Osteocyte (in vitro differentiated cells): ENCODE measurements at places on chromosomes 2 and 18.

GRCh38 chr2:126893606-126894005 is 5.1 kb upstream of the TEX51 start:
- DNase-seq = peak; percentile 13

DNA sequence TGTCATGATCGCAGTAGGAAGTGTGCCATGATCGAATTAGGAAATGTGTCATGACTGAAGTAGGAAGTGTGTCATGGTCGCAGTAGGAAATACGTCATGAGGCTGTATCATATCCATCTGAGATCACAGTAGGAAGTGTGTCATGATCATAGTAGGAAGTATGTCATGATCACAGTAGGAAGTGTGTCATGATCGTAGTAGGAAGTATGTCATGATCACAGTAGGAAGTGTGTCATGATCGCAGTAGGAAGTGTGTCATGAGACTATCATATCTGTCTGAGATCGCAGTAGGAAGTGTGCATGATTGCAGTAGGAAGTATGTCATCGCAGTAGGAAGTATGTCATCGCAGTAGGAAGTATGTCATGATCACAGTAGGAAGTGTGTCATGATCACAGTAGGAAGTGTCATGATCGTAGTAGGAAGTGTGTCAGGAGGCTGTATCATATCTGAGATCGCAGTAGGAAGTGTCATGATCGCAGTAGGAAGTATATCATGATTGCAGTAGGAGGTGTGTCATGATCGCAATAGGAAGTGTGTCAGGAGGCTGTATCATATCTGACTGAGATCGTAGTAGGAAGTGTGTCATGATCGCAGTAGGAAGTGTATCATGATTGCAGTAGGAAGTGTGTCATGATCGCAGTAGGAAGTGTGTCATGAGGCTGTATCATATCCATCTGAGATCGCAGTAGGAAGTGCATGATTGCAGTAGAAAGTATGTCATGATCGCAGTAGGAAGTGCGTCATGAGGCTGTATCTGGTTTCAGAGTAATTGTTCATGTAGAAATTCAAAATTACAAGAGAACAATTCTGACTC is 56.4 kb upstream of the NFATC1 start:
- peak; percentile 4 for DNase-seq

- DNase-seq = peak; percentile 8
Observed at GRCh38 chr18:47603158-47603557, 327.3 kb downstream of the SMAD2 start.

- DNase-seq = no peak
Observed at GRCh38 chr2:159093497-159093896, 125.1 kb downstream of the TANC1 start.

- no peak for DNase-seq
Observed at GRCh38 chr2:189530965-189531637, 49.5 kb downstream of the SLC40A1 start.

- no peak for DNase-seq
Observed at GRCh38 chr2:113054066-113054465, 1.4 kb upstream of the IL36B start.

- DNase-seq = no peak
Observed at GRCh38 chr18:31044926-31045325, 2.4 kb upstream of the DSC3 start.

DNA sequence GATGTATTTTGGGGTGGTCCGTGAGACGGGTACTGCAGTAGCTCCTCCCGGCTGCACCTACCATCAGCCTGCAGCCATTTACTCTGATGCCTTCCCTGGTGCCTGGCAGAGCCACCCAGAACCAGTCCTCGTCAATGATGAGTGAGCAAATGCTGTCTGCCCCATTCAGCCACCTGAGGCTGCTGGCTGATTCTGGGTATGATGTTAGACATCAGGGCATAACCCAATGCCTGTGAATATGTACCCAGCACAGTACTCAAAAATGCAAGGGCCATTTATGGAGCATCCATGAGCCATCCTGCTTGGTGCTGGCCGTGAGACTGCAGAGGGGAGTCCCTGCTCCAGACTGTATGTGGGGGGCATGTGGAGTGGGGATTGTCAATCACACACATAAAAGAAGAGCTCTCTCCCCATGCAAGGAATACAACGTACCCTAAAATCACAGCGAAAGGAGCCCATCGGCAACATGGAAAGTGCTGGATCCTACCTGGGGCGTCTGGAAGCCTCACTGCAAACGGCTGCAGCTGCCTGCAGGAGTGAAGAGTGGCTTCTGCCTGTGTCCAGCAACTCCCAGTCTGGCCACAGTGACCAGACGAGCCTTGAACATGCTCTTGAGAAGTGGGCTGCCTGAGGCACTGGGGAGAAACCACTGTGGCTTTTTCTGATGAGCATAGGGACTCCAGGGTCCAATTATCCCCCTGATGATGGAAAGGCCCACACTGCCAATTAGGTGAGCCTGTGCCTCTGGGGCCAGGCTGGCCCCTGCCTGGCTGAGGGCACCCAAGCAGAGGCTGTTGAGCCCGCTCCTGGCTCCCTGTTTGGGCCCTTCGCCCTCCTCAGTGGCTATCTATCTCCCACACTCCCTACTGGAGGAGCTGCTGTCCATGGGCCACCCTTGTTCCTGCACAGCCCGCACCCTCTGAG is 2.4 kb upstream of the OR6B2 start:
- no peak for DNase-seq

- DNase-seq = no peak
Observed at GRCh38 chr2:240629619-240629967, 4.3 kb downstream of the GPR35 start.

GRCh38 chr2:44825702-44826101 is 115.8 kb upstream of the SIX3 start:
- DNase-seq = no peak

GRCh38 chr2:152864601-152865149 is 146.3 kb downstream of the ARL6IP6 start:
- no peak for DNase-seq

- no peak for DNase-seq
Observed at GRCh38 chr18:21177822-21178221, 64.2 kb upstream of the GREB1L start.

GRCh38 chr2:17506736-17507616 is 11.3 kb downstream of the RAD51AP2 start:
- no peak for DNase-seq

GRCh38 chr2:237126519-237127174 is 41.0 kb downstream of the COPS8 start:
- DNase-seq = no peak

GRCh38 chr18:45935591-45936335 is 31.4 kb downstream of the EPG5 start:
- no peak for DNase-seq

- no peak for DNase-seq
Observed at GRCh38 chr18:8960740-8961657, 141.5 kb upstream of the NDUFV2 start.

DNA sequence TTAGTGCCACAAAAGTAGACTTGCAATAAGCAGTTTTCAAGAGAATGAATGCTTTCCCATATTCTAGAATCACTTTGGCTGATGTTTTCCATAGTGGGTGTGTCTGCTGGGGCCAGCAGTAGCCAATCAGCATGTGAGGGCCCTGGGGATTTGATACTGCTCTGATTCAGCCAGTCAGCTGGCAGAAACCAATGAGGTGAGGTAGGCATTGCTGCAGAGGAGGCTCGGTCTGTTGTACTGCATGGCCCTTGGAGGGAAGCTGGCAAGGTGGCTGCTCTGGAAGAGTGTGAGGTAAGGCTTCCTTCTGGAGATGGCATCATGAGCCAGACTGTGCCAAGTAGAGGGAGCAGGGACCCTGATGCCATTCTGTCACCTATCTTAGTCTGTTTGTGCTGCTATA is 22.7 kb downstream of the TMEM87B start:
- no peak for DNase-seq

GRCh38 chr18:6928359-6928758 is 189.2 kb downstream of the LAMA1 start:
- DNase-seq = no peak

- no peak for DNase-seq
Observed at GRCh38 chr18:46433121-46433826, 223.7 kb downstream of the LOXHD1 start.

DNA sequence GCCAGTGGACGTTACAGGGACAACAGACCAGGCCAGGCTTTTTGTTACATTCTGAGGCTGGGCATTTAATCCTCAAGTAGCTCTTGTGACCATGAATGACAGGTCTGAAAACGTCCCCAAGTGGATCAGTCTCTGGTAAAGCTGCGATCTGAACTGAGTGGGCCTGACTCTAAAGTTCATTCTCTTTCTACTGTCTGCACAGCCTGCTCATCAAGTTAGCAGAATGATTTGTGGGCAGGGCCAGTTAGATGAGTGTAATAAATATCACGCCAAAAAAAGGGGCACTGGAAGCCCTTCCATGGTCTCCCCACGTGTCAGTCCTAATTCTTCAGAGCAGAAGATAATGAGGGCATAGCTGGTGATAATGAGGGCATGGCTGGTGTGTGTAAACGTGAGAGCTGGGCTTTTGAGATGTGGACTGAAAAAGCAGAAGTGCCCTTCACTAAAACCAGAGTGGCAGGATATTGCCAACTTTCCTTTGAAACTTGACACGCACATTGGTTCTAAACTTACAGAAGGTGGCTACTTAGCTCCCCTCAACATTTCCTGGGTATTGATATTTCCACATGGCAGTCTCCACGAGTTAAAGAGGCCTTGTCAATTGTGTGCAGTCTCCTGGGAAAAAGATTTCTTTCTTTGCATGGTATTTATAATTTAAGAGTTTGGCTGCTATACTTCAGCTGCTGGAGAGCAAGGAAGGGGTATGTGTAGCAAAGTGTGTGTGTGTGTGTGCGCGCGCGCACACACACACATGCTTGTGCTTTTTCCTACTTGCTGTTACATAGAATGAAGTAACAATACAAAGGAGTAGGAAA is 72.7 kb upstream of the LYPD6B start:
- no peak for DNase-seq

DNA sequence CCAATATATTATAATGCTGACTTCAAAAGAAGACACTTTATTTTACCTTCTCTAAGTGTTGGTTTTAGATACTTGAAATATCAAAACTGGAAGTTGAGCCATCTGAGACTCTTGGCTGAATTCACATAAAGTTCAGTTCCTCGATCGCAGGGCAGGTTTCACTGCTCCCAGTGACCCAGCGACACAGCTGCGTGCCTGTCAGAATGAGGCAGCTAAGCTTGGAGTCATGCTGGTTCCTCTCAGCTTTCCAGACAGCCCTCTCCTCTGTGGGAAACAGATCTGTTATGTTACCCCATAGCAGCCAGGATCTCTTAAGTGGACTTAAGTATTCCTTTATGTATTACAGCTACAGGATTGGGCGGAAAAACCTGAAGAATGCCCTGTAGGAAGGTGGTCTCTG is 142.8 kb upstream of the ALPP start:
- DNase-seq = peak; percentile 59

DNA sequence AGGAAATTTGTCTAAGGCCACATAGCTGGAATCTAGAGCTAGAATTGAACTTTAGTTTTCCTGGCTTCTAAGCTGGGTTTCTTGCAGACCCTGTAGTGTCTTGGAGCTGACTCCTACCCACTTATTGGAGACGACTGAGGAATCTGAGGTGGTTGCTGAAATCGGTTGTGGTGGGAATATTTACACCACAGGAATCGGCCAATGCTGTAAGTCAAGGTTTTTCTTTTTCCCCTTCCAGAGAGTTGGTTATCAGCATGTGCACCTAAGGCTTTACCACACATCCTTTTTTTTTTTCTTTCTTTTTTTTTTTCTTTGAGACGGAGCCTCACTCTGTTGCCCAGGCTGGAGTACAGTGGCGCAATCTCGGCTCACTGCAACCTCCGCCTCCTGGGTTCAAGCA is 9.4 kb downstream of the CABLES1 start:
- no peak for DNase-seq

- DNase-seq = no peak
Observed at GRCh38 chr2:136151021-136151971, 33.3 kb upstream of the CXCR4 start.

DNA sequence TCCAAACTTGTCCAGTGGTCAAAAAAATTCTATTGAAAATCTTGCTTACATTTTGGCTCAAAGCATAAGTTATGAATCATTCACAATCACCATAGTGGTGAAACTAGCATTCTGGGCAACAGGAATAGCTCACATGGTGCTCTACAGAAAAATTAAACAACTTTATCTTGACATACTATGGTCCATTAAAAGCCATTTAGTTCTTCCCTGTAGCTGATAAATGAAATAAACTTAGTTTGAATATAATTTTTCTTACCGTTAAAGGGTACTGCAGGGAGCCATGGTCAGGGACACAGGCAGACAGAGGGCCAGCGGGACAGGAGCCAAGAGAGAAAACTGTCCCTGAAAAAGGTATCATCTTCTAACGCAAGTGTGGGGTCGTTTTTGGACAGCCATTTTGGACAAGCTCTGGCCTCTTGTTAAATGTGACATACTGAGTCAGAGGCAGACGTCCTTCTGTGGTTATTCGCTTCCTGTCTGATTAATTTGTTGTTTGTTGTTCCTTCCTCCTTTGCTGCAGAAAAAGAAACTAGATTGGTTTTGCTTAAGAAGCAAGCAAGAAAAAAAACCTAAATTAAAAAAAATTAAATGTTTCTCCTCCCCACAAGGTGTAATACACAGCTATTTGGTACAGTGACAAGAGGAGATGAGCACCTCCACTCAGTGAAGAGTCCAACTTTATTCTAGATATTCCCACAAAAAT is at the start of gene WIPF1:
TSS of gene WIPF1 (minus strand) at position 460 of the 703 bp plus-strand sequence. CDS start 12,231 bp downstream, outside the sequence.
- no peak for DNase-seq

GRCh38 chr2:98807221-98807620 is 76.3 kb upstream of the MGAT4A start:
- DNase-seq = peak; percentile 36

DNA sequence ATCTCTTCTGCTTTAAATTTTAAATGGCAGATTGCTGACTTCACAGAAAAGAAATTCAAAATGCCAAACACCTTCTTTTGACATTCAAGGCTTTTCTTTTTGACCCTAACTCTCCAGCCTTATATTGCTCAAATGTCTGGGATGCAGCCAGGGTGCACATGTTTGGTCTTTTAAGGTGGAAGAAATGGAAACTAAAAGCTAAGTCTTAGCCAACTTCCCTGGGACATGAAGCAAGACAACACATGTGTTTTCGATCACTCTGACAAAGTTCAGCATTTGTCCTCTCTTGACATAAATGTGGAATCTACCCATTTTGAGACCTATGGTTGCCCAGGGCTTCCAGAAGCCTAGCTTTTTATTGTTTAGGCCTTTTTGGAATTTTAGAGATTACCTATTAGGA is 161.6 kb downstream of the RDH14 start:
- DNase-seq = no peak

- no peak for DNase-seq
Observed at GRCh38 chr2:65116645-65117044, 13.3 kb downstream of the RAB1A start.

DNA sequence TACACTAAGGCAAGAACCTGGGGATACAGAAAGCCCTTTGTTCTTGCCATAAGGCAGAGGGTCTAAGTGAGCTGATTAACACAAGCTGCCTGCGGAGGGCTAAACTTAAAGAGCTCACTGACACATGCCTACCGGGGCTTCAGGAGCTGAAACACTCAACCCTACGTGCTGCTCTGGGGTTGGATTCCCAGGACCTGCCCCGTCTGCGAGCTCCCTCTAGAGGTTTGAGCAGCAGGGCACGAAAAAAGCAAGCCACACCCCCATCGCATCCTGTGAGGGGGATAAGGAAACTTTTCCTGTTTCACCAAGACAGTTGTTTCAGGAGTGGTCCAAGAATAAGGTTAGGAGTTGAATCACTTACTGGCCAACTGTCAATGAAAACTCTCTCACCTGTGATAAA is 562.1 kb downstream of the TMX3 start:
- DNase-seq = no peak

GRCh38 chr18:31161757-31162418 is 768 bp downstream of the DSC1 start:
- no peak for DNase-seq
